T-helper 22 cell (primary cell): ENCODE measurements at places on chromosomes 2 and 18.

- DNase-seq = no peak
Measured at GRCh38 chr2:215397632-215398341, 38.1 kb downstream of the FN1 start.

DNA sequence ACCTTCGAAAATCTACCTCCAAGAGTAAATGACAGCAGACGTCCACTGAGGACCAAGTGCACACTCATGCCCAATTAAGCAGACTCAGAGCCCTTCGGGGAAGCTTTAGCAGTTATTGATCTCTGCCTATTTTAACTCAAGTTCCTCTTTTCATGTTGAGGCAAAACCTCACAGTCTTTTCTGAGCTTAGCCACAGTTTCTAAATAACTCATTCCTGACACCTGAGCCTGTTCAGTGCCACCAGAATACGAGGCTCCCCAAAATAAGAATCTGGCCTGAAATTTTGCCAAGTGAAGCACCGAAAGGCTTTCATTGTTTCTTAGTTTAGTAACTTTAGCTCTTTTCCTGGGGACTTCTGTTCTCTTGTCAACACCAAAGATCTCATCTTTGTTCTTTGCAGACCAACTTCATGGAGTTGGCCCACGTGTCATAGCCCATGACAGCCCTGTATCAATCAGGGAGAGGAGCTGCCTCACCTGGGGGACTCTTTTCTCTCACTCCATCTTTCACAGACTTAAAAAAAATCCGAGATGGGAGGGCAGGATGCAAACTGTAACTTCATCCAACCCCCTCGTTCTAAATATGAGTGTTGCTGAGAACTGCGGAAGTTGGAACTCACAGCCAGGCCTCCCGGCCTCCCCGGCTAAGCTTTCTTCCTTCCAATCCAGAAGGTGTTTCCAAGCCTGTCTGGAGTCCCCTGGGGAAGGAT is 22.2 kb downstream of the INPP5D start:
- DNase-seq = no peak

DNA sequence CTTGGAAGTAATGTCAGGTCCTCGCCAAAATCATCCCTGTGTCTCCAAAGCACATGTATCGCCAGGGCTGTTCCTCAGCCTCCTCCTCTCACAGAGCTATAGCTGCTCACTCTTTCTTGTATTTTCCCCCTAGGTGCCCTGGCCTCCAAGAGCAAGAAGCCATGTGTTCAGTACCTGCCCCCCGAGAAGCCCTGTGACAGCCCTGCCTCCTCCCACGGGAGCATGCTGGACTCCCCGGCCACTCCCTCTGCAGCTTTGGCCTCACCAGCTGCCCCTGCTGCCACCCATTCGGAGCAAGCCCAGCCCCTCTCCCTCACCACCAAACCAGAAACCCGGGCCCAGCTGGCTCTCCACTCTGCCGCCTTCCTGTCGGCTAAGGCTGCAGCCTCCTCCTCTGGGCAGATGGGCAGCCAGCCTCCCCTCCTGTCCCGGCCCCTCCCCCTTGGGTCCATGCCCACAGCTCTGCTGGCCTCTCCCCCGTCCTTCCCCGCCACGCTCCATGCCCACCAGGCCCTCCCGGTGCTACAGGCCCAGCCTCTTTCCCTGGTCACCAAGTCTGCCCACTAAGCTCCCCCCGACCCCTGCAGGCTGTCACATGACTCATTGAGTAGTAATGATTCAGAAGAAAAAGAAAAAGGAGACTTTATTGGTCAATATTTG is 18.8 kb downstream of the TGOLN2 start:
- DNase-seq = no peak

DNA sequence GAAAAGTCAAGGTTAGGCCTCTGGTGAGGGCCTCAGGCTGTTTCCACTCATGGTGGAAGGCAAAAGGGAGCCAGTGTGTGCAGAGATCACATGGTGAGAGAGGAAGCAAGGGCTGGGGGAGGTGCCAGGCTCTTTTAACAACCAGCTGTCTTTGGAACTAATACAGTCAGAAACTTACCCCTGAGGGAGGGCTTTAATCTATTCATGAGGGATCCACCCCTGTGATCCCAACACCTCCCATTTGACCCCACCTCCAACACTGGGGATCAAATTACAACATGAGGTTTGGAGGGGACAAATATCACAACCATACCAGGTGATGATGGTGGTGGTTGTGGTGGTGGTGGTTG is 10.9 kb downstream of the POLI start:
- no peak for DNase-seq

GRCh38 chr18:8403713-8404112 is 205.5 kb upstream of the RAB12 start:
- DNase-seq = no peak

DNA sequence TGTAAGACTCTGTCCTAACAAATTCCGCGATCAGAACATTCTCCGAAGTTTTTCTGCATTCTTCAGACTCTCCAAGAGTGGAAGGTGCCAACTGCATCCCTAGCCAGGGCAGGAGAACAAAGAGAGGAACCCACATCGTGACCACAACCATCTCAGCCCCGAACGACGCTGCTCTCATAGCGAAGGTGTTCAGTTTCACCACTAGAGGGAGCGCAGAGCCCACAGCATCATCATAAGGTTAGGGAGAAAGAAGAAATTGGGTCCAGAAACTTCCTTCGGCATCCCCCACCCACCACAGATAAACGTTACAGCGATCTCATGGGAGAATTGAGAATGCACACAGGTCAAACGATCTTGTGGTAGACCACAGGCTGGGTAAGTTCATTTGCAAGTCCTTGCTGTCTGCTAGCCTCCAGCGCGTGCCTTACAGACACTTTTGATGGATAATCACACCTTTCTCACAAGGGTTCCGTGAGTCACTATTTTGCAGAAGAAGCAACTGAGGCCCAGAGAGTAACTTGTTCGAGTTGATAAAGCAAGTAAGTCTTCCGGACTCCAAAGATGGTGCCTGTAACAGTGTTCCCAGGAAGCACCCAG is 53.7 kb upstream of the ARL4C start:
- peak; percentile 16 for DNase-seq

- DNase-seq = no peak
Measured at GRCh38 chr2:129354631-129355030, 624.8 kb upstream of the RAB6C start.

DNA sequence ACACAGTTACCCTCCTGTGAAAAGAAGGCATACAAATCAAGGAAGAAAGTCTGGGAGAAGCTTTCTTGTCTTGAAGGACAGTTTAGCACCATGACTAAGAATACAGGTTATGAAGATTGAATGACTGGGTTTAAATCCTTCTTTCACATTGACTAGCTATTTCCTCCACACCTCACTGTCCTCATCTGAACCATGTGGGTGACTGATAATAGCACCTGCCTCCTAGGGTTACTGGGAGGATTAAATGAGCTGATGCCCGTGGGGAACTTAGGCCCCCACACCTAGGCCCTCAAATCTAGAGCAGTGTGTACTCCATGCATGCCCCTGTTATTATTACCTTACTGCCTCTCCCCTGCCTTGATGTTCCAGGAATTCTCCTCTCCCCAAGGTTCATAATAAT is 202.9 kb downstream of the FBXO15 start:
- no peak for DNase-seq

DNA sequence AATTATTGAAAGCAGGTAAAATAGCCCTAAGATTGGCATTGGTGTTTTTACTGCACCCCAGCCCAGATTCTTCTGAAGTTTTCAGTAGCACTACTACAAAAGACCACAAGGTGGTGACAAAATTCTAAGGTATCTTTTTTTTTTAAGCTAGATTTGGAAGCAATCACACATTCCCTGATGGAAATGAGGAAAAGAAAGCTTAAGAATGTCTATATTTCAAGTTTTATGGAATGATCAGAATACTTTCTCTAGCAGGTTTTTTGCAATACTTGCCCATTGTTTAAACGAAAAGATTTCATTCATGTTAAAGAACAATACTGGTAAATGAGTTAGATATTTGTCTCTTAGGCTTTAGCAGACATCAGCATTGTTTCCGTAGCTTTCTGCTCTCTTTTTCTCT is 32.1 kb upstream of the ZNF638 start:
- no peak for DNase-seq
